ENCODE measurements at places on chromosomes 1 and 21. TPM values are rescaled to one million over a fixed set of nuclear protein-coding genes. Genes with fewer than 3 reads are reported as not detected.

DNA sequence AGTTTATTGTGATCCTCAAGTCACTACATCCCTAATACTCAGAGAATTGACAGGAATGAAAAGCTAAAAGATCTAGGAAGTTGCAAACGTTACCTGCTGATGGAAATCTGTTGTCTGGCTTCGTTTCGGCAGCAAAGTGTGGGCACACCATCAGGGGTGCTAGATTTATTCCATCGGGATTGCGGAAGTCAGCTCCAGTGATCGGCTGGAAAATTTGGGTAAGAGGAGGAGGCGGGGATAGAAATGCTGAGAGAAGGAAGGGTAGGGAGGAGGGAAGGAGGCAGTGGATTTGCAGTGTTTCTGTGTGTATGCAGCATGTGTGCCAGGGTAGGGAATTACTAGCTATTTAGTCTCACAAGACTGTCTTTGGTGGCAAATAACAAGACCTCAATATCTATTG, at the start of gene CTSK:
TSS of gene CTSK (minus strand) at position 140 of the 400 bp plus-strand sequence. CDS start 1,455 bp downstream, outside the sequence.
- H3K4me3 ChIP-seq, result no peak within 1 kb of the TSS
- DNase-seq, result no peak
- peaks cover 6% of the 10 kb centered on the region for H3K36me3 ChIP-seq
- no peak within 1 kb of the TSS for H3K27ac ChIP-seq

DNA sequence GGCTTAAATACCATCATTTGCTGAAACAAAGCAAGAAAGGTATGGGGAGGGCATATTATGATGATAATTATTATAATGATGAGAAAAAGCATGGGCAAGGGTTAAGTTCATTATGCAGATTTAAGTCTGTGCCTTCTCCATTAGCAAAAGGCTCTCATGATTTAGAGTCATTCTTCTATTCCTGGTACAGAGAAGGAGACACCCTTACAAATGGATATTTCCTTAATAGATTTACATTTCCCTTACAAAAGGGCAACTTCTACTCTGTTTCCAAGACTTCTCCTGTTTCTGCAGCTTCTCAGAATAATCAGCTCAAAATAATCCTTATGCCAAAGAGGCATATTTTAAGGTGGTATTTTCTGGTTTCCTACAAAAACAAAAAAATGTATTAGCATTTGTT, 121.1 kb upstream of the CAMK1G start:
- H3K36me3 ChIP-seq, result no peaks in the 10 kb centered on the region
- DNase-seq, result no peak
- no peaks in the 10 kb centered on the region for H3K27me3 ChIP-seq
- no peak overlapping the region for H3K4me3 ChIP-seq

The ANGPTL3 gene
- total RNA-seq, result not detected

GRCh38 chr1:171790318-171790717, 8.9 kb downstream of the METTL13 start:
- H3K27me3 ChIP-seq, result no peaks in the 10 kb centered on the region
- no peak overlapping the region for H3K27ac ChIP-seq
- H3K36me3 ChIP-seq, result peaks cover 30% of the 10 kb centered on the region
- DNase-seq, result no peak
- H3K4me3 ChIP-seq, result no peak overlapping the region

GRCh38 chr1:154726443-154726842, 118.5 kb upstream of the ADAR start:
- DNase-seq, result no peak
- H3K4me3 ChIP-seq, result no peak overlapping the region
- no peaks in the 10 kb centered on the region for H3K36me3 ChIP-seq
- H3K27me3 ChIP-seq, result no peaks in the 10 kb centered on the region
- H3K4me1 ChIP-seq, result no peaks in the 10 kb centered on the region
- no peak overlapping the region for H3K27ac ChIP-seq

DNA sequence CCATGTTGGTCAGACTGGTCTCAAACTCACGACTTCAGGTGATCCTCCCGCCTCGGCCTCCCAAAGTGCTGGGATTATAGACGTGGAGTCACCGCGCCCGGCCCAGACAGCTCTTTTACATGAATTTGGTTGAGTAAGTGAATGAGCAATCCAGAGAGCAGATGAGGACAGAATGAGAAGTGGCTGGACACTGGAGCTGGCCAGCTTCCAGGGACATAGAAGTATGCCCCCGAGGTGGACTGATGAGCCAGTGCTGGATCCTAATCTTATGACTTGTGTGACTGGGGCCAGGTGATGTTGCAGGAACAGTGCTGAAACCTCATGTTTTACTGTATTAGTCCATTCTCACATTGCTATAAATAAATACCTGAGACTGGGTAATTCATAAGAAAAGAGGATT, 35.9 kb upstream of the KANK4 start:
- no peaks in the 10 kb centered on the region for H3K36me3 ChIP-seq
- no peaks in the 10 kb centered on the region for H3K4me1 ChIP-seq
- no peak overlapping the region for H3K4me3 ChIP-seq
- H3K27ac ChIP-seq, result no peak overlapping the region

DNA sequence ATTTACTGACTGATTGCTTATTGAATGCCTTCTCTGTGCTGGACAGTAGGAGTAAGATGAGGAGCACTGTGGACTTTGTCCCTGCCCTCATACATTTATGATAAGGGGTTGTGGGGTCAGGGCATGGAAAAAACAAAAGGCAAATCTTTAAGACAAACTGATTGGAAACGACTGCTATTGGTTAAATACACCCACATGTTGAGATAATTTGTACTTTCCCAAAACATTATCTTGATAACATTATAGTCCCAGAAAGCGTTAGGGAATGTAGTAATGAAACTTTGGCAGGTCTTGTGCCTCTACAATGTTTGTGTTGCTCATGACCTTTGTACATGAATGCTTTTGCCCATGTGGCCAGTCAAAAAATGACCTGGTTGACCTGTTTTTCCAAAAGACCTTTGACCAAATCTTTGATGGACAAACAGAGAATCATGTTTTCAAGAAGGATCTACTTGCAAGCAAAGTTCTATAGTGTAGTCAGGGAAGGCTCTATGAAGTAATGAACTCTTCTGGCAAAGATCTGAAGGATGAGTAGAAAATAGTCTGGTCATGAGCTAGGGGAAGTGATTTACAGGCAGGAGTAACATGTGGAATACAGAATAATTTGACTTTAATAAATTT, 50.9 kb downstream of the LEPR start:
- no peak for DNase-seq
- no peaks in the 10 kb centered on the region for H3K27me3 ChIP-seq
- H3K27ac ChIP-seq, result no peak overlapping the region
- no peak overlapping the region for H3K4me3 ChIP-seq

DNA sequence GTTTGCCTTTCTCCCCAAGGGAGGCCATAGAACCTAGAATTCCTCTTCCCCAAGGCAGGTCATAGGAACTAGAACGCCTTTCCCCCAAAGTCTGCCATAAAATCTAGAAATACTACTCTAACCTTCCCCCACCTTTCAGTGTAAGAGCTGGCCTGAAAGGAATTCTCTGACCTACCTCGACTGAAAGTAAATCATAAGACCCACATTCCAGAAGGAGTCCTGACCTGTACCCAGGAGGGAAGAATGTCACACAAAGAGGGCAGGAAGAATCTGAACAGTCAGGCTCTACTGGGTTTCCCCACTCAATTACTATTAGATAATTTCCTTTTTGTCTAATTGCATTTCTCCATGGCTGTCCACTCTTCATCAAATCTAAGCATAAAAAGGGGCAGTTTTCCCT, 5.7 kb upstream of the ATG4C start:
- H3K4me3 ChIP-seq, result no peak overlapping the region
- peaks cover 6% of the 10 kb centered on the region for H3K27me3 ChIP-seq
- H3K4me1 ChIP-seq, result no peaks in the 10 kb centered on the region
- DNase-seq, result no peak
- H3K27ac ChIP-seq, result no peak overlapping the region
- no peaks in the 10 kb centered on the region for H3K36me3 ChIP-seq

DNA sequence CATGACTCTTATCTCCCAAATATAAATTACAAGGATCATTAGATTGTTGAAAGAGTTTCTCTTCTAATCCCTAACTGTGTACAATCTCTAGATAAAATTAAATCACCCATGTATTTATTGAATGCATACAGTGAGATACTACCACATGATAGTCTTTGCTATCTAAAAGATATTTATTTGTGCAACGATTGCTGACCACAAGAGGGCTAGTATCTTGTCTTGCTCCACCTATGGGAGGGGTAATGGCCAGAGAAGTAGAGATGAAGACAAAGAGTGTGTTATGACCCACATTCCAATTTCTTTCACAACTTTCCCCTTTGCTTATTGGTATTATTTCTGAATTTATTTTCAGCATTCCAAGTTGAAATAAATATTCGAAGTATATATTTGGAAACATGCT, 13.7 kb downstream of the PYHIN1 start:
- no peaks in the 10 kb centered on the region for H3K36me3 ChIP-seq
- H3K4me3 ChIP-seq, result no peak overlapping the region
- H3K27ac ChIP-seq, result no peak overlapping the region
- no peaks in the 10 kb centered on the region for H3K27me3 ChIP-seq

- peaks cover 15% of the 10 kb centered on the region for H3K4me1 ChIP-seq
- DNase-seq, result no peak
- no peak overlapping the region for H3K4me3 ChIP-seq
- no peak overlapping the region for H3K27ac ChIP-seq
These were observed 2.6 kb downstream of the RERE start for GRCh38 chr1:8814865-8815264.

The COL9A2 gene
- total RNA-seq, result 0.97 TPM
